Posterior vena cava (tissue), 2 donors: ENCODE measurements at places on chromosomes 13 and 19. TPM values are rescaled to one million over a fixed set of nuclear protein-coding genes. Genes with fewer than 3 reads are reported as not detected.
A peak's percentile ranks its signal among the peaks of the same experiment; 100 is the strongest.

Gene USPL1
- 14.2 TPM for total RNA-seq

DNA sequence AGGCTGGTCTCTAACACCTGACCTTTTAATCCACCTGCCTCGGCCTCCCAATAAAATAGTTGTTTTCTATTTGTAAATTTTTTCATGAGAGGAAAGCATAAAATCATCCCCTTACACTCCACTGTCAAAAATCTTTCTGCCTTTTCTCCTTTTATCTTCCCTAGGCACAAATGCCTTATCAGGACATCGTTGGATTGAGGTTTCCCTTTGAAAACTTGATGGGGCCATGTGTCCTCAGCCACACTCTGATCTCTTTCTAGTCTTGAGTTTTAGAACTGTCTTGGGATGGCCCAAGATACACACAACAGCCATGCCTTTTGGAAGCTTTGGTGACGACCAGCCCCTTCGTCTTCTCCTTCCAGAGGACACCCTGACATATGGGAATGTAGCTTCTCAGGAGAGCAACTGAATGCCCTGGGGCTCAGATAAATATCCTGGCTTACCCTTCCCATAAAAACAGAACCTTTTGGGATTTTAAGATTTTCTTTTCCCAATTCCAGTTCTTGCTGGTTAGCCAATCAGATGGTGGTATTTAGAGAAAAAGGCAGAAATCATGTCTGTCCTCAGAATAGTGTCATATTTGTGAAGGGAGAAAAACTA lies 112.4 kb downstream of the ZNF429 start:
- no peak for DNase-seq

DNA sequence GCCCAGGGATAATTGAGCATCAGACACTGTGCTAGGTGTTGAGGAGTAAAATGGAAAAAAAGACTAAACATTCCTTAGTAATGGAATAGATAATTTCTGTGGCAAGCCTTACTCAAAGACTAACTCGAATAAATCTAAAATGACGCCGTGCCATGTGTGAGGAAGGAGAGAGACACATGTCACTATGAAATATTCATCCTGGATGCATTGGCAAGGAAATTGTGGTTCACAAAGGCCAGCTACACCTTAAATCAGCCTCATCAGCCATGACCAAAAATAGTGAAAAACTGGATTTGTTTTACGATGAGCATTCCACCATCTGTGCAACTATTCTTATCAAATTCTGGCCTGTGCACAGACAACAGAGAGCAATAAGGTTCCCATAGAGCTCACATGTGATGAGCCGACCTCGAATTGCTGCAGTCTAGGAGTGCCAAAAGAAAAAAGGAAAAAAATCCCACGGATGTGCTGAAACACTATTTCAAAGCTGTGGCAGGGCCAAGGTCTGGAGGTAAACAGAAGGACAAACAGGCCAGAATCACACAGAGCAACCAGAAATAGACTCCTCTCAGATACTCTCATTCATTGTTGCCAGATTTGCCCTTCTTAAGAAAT lies 505.7 kb downstream of the EFNB2 start:
- DNase-seq, result no peak

DNA sequence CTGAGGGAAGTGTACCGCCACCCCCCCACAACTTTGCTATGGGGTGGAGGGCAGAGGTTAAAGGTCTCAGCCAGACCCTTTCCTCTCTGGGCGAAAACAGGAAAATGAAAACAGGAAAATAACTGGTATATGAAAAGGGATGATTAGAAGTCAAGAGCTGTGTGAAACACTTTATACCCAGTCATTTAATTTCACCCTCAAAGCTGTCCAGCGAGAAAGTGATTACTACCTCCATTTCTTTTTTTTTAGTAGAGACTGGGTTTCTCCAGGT lies 575 bp upstream of the PHLDB3 start:
- no peak for DNase-seq

DNA sequence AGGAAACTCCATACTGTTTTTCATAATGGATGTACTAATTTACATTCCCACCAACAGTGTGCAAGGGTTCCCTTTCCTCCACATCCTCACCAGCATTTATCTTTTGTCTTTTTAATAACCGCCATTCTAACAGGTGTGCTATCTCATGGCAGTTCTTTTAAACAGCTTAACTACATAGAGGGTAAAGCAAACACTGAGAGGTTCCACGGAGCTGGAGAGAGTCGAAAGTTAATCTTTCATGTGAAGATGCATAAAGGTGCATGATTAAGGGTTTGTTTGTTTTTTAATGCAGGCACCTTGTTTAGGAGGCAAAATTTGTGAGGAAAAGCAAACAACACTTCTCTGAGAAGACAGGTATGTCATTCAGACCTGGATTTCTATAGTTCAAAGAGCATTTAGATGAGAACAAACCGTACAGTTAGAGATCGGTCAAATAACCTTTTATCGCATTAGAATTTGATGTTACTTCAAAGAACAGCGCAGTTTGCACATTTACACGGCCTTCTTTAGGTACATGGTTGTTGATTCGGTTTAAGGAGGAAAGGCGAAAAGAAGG lies 193.9 kb downstream of the RBM26 start:
- DNase-seq, result no peak

DNA sequence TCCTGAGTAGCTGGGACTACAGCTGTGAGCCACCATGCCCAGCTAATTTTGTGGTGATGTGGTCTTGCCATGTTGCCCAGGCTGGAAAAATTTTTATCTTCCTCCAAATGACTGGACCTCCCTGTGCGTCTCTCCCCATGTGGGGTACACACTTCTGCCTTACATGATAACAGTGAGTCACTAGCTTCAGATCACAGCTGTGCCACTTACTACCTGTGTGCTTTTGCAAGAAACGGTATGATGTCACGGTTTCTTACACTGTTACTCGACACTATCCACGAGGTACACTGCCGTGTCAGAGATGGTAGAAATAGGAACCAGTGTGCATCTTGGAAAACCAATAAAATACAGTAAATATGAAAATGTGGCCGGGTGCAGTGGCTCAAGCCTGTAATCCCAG lies 17.5 kb upstream of the ZNF414 start:
- DNase-seq, result no peak

Gene CEACAM8
- total RNA-seq, result 0.23 TPM

GRCh38 chr13:21075379-21076249 lies 14.2 kb upstream of the LATS2 start:
- DNase-seq, result peak; percentile 86

GRCh38 chr19:34972163-34972705 lies 8.2 kb upstream of the ZNF792 start:
- DNase-seq, result no peak

DNA sequence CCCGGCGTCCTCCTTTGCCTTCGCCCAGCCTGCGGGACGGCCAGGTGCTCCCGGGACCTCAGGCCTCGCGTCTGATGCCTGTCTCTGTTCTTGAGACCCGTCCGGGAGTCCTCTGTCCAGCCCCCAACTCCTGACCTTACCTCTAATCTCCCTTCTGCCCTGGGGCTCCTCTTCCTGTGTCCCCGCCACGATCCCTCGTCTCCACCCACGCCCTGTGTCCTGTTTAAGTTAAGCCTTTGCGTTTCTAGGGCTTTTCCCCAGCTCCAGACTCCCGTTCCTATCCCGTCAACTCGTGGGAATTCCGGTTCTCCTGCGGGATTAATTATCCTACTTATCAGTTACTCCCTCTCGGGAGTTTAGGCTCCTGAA lies 686 bp downstream of the LENG8 start:
- DNase-seq, result no peak

DNA sequence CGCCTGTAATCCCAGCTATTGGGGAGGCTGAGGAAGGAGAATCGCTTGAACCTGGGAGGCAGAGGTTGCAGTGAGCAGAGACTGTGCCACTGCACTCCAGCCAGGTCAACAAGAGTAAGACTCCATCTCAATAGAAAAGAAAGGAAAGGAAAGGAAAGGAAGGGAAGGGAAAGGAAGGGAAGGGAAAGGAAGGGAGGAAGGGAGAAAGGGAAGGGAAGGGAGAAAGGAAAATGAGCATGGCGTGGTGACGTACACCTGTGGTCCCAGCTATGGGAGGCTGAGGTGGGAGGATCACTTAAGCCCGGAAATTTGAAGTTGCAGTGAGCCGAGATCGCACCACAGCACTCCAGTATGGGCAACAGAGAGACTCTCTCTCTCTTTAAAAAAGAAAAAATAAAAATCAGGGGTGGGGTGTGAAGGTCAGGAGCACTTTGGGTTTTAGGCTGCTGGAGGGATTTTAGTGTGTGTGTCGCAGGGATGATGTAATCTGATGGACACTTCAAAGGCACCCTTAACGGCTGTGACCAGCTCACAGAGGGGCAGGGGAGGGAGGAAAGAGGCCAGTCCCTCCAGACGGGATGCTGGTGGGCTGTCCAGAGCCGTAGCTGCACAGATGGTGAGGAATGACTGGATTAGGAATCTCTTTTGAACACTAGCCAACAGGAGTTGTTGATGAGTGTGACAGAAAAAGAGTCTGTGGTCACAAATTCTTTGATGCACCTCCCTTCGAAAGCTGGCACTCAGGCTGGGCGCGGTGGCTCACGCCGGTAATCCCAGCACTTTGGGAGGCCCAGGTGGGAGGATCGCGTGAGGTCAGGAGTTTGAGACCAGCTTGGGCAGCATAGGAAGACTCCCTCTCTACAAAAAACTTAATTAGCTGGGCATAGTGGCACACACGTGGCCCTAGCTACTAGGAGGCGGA lies 27.6 kb downstream of the TMPRSS9 start:
- DNase-seq, result no peak

- DNase-seq, result no peak
These were observed 1320.5 kb downstream of the UQCRFS1 start for GRCh38 chr19:27892500-27892899.

Gene SLC1A6
- not detected for total RNA-seq

- DNase-seq, result no peak
These were observed 72.8 kb upstream of the PCDH8 start for GRCh38 chr13:52921194-52921593.

DNA sequence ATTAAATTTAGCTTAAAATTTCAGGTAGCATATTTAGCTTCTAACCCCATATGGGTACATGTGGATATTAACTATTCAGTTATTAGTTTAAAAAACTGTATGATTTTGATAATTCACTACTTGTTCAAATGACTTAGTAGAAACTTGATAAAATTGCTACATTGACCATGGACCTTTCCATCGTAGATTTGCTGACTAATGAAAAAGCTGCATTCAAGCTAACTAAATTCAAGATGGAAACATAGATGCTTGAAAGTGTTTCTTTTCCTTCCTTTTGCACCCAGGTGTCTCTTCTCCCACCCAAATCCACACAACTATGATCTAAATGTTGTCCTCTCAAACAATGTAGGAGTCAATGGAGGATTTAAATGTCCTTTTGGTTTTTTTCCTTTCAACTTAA lies 439.2 kb downstream of the TBC1D4 start:
- DNase-seq, result no peak

Gene BABAM1
- total RNA-seq, result 62.9 TPM

Gene ZNF724
- total RNA-seq, result 1.4 TPM

- DNase-seq, result no peak
These were observed 12.1 kb downstream of the KDM4B start for GRCh38 chr19:4980838-4981680.

GRCh38 chr19:9914315-9915207 lies 21.8 kb downstream of the OLFM2 start:
- peak; percentile 90 for DNase-seq
